Mesenteric fat pad (tissue), 1 donor: ENCODE measurements at places on chromosomes 11 and 22.

DNA sequence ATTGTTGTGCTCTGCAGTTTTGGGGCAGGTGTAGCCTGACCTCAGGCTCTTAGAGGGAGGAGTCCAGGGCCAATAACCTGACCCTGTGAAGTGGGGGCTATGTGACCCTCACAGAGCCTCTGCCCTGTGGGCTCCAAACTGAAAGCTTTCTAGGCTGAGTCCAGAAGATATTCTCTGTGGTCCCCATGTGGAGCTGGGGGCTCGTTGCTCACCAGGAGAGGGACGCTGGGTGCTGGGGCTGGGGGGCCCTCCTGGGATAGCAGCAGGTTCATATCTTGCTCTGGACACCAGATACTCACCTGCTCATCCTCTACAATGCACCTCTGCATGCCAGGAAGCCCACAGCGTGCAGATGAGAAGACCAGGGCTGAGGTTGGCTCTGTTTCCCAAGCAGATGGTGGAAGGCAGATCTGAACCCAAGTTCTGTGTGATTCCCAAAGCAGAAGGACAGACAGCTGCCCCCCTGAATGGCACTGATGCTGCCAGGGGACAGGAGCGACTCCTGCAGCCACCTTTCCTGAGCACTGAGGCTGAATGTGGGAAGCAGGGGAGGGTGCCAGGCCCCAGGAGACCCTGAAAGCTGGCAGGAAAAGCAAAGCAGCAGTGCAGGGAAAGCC, 1022.0 kb downstream of the TBC1D22A start:
- DNase-seq: no peak

DNA sequence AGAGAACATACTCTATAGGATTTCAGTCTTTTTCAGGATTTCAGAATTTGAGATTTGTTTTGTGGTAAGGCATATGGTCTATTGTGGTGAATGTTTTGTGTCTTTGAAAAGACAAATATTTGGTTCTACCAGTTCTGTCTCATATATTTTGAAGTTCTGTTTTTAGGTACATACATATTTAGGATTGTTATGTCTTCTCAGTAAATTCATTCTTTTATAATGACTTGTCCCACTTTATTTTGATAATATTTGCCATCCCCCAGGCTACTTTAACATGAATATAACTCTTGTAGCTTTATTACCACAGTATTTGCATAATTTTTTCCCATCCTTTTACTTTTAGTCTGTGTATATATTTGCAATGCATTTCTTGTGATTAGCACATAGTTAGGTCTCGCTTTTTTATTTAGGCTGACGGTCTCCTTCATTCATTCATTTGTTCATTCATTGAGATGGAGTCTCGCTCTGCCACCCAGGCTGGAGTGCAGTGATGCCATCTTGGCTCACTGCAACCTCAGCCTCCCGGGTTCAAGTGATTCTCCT, 32.1 kb downstream of the MTMR3 start:
- no peak for DNase-seq

DNA sequence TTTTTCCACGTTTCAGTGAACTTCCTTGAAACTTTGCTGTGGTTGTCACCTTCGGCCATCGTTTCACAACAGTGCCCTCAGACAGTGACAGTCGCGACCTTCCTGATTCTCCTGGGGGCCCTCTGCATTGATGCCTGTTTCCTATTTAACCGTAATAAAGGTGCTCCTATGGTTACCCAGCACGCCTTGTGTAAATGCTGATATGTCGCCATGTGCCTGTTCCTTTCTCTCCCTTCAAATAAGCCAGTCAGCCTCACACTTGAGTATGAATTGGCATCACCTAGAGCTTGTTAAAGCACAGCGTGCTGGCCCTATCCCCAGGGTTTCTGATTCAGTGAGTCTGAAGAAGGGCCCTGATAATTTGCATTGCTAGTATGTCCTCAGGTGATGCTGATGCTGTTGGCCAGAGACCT, 104.8 kb downstream of the MICAL2 start:
- no peak for DNase-seq

- no peak for DNase-seq
Measured at GRCh38 chr11:27672836-27673464, 27.3 kb downstream of the BDNF start.

DNA sequence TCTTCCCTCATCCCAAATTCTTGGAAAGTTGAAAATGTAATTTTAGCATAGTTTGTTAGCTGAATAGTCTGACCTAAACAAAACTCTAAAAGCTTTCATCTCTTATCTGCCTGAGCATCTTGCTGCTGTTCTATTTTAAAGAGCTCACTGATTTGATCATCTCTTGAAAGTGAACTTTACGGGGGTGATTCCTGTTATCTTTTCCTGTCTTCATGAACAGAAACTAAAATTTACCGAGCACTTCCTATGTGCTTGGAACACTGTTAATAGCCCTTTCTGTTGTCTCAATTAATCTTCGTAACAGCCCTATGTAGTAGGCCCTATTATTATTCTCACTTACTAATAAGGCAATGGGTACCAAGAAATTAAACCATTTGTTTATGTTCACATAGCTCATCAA, 12.3 kb downstream of the AMOTL1 start:
- no peak for DNase-seq

DNA sequence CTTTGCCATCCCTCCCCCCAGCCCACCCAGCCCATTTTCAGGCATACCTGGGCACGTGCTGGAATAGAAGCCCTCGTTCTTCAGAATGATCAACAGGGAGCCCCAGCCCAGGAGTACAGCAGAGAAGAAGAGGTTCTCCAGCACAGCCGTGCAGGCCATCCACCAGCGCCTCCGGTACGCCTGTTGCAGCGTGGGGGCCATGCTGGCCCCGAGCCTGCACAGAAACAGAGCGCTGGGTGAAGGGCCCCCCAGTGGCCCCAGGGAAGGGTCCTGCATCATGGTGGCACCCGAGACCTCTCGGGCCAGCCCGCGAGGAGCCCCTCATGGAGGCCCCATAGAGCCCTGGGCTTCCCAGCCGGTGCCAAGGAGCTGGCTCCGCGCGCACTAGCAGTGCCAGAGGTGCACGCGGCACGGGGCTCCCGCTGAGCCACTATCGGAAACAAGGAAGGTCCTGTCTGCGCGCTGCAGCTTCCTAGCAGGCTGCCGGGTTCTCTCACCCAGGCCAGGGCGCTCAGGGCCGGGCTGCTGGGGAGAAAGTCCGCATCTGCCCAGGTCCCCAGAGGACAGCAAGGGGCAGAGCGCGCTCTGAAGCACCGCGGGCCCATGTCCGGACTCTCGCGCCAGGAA, 1.5 kb downstream of the SLC43A1 start:
- DNase-seq: no peak

GRCh38 chr11:114556135-114556534, 3.5 kb downstream of the NXPE1 start:
- no peak for DNase-seq

- DNase-seq: no peak
Measured at GRCh38 chr11:28715726-28716125, 607.5 kb downstream of the METTL15 start.

DNA sequence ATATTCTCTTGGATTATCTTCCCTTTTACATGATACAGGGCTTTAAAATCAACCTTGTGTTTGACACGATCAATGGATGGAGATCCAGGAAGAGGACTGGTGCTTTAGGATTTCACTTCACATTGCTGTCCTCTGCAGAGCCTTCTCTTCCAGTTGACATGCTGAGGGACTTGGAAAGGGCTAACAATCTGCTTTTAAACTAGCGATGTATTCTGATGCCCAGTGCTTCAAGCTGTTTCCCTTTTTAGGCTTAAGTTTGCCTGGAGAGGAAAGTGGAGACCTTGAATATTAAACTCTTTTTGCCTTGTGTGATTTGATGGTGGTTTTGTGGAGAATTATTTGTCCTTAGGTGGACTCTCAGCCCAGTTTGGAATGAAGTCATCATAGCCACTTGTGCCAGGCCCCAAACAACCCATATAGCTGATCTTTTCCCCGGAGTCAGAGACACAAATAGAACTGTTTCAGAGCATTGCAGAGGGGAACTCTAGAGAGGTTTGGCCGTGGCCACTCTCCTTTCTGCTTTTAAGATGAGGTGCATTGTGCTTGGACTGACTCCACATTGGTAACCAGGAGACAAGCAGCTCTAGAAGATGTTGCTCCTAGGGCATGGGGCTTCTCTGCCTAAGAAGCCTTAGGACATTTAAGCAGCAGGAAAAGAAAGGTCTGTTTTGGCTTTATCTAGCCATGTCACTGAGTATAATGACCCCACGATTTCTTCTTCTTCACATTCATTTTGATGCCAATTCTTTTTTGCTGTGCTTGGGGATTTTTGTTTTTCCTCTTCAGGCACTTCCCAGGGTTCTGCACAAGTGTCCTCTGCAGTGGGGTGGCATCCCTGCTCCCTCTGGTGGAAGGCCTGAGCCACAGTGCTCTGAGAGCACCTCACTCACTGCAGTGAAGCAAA, 152.8 kb downstream of the NCAM1 start:
- DNase-seq: no peak

GRCh38 chr11:26193694-26194365, 138.1 kb upstream of the ANO3 start:
- no peak for DNase-seq

- DNase-seq: no peak
Measured at GRCh38 chr11:100557830-100558611, 129.1 kb upstream of the ARHGAP42 start.

- DNase-seq: no peak
Measured at GRCh38 chr22:22922954-22923319, 35.3 kb downstream of the IGLL5 start.

- no peak for DNase-seq
Measured at GRCh38 chr22:33598821-33599220, 321.5 kb downstream of the LARGE1 start.

GRCh38 chr11:934527-934926, 8.9 kb downstream of the AP2A2 start:
- DNase-seq: no peak

GRCh38 chr11:46679241-46680163, 20.9 kb downstream of the ARHGAP1 start:
- DNase-seq: no peak

DNA sequence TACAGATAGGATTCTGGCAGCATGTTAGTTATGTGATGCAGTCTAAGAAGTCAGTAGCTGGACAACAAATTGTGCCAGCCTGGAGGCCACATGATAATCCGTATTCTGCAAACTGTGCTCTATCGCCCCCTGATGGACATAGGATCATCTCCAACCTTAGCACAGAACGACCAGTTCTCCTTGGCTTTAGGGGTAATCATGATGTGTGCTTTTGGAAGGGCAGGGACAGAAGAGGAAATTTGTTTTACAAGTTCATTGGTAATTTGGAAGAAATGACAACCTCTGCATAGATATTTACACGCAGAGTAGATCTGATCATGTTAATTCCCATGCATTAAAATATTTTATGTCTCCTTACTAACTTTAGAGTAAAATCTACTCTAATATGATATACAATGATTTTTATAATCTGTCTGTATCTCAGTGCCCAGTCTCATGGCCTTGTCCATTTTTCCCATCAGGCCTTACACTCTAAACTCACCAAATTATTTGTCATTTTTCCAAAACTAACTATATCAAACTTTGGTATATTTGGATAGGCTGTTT, 12.1 kb downstream of the OR10D3 start:
- no peak for DNase-seq

DNA sequence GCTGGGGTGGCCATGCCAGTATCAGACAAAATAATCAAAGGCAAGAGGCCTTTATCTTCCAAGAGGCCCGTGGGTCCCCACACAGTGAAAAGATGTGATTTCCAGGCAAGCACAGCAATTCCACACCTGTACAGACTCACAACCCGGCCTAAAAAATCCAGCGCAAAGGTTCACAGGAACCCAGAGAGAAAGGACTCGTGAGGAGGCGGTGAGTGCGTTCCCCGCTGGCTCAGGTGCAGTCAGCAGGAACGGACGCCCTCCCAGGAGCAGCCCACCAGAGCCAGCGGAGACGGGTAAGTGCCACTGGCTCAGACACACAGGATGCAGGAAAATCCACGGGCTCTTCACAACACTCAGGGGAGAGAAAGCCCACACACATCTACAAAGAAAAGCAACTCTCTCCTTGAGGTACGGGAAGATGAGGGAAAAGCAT, 4.4 kb downstream of the TOLLIP start:
- DNase-seq: peak; percentile 72

- DNase-seq: no peak
Measured at GRCh38 chr11:17578296-17578695, 31.2 kb downstream of the OTOG start.

- DNase-seq: no peak
Measured at GRCh38 chr11:63537293-63538101, 889 bp downstream of the PLAAT4 start.

DNA sequence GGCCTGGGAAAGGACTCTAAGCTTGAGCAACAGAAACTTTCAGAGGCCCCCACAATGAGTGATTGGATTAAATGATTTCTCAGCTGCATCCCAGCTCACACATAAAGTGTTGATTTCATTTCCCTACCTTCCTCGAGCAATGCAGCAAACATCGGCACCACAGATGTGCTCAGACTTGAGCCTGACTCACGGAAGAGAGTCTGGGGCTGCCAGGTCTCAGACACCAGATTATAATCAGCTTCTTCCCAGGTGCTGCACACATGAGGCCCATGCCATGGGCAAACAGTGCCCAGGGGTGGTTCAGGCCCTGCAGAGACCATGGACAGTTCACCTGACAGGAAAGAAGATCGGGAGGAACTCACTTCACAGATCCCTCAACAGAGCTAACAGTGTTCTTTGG, 226.6 kb upstream of the TENM4 start:
- no peak for DNase-seq

DNA sequence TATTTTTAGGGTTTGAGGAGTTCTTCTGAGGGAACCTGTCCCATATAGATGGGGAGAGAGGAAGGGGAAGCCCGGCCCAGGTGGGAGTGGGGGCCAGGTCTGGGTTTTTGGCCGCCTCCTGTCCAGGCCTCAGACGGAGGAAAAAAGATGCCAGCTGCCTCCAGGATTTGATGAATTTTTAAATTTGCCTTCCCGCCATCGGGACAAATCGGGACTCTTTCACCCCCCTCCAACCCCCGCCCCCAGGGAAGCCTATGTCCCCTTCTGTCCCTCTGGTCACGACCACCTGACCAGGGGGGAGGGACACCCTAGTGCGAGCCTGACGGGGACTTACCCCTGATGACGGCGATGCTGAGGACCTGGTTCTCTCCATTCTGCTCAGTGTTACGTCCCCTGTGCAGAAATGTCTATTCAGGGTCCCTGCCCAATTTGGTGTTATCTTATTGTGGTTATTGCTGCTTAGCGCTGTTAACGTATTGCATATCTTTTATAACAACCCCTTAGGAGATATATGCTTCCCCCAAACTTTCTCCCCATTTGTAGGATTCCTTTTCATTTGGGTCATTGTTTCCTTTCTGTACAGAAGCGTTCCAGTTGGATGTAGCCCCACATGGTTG, 115.9 kb upstream of the GRK3 start:
- DNase-seq: peak; percentile 85

DNA sequence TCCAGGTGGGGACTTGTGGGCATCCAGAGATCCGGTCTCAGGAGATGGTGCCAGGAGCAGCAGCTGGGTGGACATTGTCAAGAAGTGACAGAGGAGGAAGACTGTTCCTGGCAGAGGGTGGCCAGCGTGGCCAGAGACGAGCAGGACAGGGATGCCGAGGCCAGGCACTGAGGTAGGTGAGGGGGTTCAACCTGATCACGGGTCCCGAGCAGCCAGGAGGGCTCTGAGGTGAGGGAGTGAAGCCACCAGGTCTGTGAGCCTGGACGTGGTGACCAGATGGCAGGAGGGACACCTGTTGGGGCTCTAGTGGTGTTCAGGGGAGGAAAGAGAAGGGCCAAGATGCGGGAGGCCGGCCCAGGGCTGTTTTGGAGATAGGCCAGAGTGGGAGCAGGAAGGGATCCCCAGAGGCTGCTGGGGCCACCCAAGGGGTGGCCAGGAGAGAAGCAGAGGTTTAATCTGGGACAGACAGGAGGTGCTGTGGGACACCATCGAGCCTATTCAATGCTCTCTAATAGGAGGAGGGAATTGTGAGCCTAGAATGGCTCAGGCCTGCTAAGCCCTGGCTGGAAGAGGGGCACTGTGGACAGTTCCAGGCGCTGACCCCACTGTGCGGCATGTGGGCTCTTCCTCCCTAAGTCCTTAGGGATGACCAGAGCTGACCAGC, 6.3 kb downstream of the PPM1F start:
- DNase-seq: no peak
